ENCODE measurements at places on chromosomes 7 and 10.
A peak's percentile ranks its signal among the peaks of the same experiment; 100 is the strongest.

- no peak overlapping the region for H3K4me3 ChIP-seq
- peaks cover 59% of the 10 kb centered on the region for H3K27me3 ChIP-seq
- H3K36me3 ChIP-seq, result no peaks in the 10 kb centered on the region
- no peaks in the 10 kb centered on the region for H3K4me1 ChIP-seq
- H3K27ac ChIP-seq, result no peak overlapping the region
Measured at GRCh38 chr10:70956029-70956759, 67.8 kb upstream of the PCBD1 start.

DNA sequence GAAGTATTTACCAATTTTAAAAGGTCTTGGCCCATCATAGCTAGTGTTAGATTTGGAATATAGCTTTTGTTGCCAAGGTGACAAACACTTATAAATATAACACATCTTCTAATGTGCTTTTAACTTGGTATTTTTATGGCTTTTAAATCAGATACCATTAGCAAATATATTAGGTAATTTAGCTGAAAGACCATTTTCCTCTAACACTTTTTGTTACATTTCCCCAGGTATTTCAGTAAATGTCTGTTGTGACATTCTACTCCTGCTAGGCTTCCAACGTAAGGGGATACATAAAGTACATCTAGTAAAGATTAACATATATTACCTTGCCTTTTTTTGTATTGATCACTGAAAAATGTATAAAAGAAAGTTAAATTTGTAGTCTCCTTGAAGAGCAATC is 75.0 kb upstream of the SEM1 start:
- no peak for DNase-seq
- peaks cover 12% of the 10 kb centered on the region for H3K27me3 ChIP-seq
- no peaks in the 10 kb centered on the region for H3K36me3 ChIP-seq
- no peaks in the 10 kb centered on the region for H3K4me1 ChIP-seq

GRCh38 chr10:31073211-31073610 is 41.5 kb upstream of the ZNF438 start:
- no peak overlapping the region for H3K27ac ChIP-seq
- DNase-seq, result no peak
- peaks cover 6% of the 10 kb centered on the region for H3K36me3 ChIP-seq
- peaks cover 47% of the 10 kb centered on the region for H3K4me1 ChIP-seq
- H3K27me3 ChIP-seq, result no peaks in the 10 kb centered on the region
- H3K4me3 ChIP-seq, result no peak overlapping the region

DNA sequence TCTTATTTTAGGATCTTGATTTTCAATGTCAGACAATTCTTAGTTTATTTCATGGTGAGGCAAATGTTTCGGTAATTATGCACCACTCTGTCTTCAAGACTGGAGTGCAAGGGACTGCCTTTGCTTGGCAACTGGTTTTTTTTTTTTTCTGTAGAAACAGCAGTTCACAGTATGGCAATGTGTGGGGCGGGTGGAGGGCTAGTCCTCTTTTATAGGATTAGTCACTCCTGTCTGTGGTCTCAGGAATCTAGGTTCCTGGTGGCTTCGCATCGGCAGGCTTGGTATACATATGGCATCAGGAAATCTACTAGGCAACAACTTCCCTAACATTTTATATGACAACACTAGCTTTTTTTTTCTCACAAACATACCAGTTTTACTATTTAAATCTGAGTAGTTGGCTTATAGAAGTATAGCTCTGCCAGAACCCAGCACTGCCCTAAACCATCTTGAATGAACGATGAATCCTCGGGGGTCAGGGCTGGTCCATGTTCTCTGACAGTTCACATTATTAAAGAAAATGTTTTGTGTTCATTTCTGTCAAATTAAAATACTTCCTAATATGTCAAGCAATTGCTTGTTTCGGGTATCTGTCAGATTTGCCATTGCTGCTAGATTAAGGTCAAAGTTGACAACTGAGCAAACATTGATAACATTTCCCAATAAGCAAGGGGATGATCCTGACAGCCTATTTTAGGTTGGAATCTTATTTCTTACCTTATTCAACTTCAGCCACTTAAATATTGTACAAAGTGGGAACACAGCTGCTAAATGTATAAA is 289.7 kb upstream of the VSTM2A start:
- H3K4me1 ChIP-seq, result no peaks in the 10 kb centered on the region
- no peak overlapping the region for H3K27ac ChIP-seq
- no peak overlapping the region for H3K4me3 ChIP-seq
- no peak for DNase-seq
- no peaks in the 10 kb centered on the region for H3K36me3 ChIP-seq

- no peak overlapping the region for H3K4me3 ChIP-seq
- H3K27ac ChIP-seq, result peak overlapping the region; percentile 1
- DNase-seq, result peak; percentile 77
Measured at GRCh38 chr7:29265208-29265923, 70.8 kb downstream of the CHN2 start.

- no peak overlapping the region for H3K27ac ChIP-seq
- H3K4me3 ChIP-seq, result no peak overlapping the region
- DNase-seq, result no peak
- H3K27me3 ChIP-seq, result no peaks in the 10 kb centered on the region
- H3K36me3 ChIP-seq, result no peaks in the 10 kb centered on the region
Measured at GRCh38 chr7:20053334-20054104, 163.7 kb downstream of the MACC1 start.

DNA sequence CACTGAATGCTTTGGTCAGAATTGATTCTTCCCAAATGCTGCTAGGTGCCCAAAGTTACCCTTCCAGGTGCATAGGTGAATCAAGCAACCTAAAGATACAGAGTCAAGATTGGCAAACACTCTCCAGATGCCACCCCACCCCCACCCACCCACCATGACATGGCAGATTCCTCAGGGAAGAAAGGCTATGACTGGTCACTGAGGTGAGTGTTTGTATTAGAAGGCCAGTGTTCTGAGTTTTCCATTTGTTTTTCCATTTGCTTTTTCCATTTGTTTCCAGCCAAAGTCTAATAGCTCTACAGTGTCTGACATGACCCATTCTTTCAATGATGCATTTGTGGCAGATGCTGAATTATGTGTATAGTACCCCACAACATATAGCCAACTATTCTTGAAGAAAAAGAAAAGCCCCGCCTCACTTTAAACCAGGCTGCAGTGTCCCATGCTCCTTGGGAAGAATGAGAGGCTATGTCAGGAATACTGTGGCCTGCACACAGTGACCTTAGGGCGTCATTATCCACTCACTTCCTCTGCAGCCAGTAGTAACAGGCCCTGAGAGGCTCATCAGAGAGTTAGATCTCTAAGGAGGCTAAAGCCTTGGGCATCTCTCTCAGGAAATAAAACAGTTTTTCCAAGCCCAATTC is 16.1 kb upstream of the HIBADH start:
- H3K4me3 ChIP-seq, result no peak overlapping the region
- H3K27ac ChIP-seq, result peak overlapping the region; percentile 98
- no peaks in the 10 kb centered on the region for H3K27me3 ChIP-seq
- no peaks in the 10 kb centered on the region for H3K36me3 ChIP-seq

- peak overlapping the region; percentile 85 for H3K27ac ChIP-seq
- peaks cover 7% of the 10 kb centered on the region for H3K36me3 ChIP-seq
- H3K27me3 ChIP-seq, result no peaks in the 10 kb centered on the region
Measured at GRCh38 chr7:22577470-22578001, 77.5 kb upstream of the STEAP1B start.

DNA sequence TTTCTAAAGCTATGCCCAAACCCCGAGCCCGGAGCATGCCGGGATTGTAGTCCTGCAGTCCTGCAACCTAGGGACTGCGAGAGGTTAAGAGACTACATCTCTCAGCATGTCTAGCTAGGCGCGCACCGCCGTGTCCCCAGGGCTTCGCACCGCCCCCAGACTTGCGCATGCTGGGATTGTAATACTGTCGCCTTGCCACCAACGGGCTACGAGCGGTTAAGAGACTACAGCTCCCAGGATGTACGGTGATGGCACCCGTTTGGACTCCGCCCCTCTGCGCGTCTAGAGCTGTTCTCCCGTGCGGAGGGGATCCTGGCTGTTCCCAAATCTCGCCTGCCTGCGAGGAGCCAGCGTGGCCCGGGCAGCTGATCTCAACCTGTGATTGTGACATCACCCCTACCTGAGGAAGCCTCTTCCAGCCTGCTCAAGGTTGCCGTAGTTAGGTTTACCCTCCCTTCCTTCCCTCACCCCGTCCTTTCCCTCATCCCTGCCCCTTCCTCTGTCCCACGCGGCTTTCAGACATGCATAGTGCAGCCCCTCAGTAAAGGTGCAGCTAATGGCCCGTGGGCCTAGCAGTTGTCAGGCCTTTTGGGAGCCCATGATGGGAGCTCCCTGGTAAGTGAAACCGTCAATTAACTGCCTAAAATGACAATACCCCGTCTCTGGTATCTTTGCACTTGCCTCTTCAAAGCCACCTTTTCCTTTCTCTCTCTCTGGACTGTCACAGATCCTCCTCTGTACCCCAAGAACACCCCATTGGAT is 6.3 kb upstream of the ZNF736 start:
- H3K27me3 ChIP-seq, result no peaks in the 10 kb centered on the region
- DNase-seq, result no peak
- H3K4me3 ChIP-seq, result peak overlapping the region; percentile 81
- peaks cover 5% of the 10 kb centered on the region for H3K36me3 ChIP-seq
- peak overlapping the region; percentile 71 for H3K27ac ChIP-seq

GRCh38 chr7:25069900-25070443 is 55.1 kb downstream of the CYCS start:
- H3K27me3 ChIP-seq, result no peaks in the 10 kb centered on the region
- peak; percentile 70 for DNase-seq
- peaks cover 8% of the 10 kb centered on the region for H3K4me1 ChIP-seq
- no peaks in the 10 kb centered on the region for H3K36me3 ChIP-seq

DNA sequence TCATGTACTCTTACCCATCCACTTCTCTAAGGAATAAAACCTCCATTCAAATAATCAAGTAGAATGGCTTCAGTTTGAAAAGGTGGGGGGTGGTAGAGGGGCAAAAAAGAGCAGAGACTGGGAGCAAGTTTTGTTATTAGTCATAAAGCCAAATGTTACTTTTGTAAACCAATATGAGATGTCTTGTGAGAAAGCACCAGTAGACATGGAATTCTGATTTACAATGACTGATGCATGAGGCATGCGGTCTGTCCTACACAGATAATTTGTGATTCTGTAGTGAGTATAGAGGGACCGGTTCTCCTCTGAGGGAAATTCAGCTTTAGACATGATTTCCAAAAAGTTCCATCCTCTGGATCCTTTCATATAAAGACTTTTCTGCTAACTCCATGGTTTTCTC is 12.9 kb upstream of the ABCA13 start:
- no peaks in the 10 kb centered on the region for H3K36me3 ChIP-seq
- no peak for DNase-seq
- no peaks in the 10 kb centered on the region for H3K4me1 ChIP-seq

DNA sequence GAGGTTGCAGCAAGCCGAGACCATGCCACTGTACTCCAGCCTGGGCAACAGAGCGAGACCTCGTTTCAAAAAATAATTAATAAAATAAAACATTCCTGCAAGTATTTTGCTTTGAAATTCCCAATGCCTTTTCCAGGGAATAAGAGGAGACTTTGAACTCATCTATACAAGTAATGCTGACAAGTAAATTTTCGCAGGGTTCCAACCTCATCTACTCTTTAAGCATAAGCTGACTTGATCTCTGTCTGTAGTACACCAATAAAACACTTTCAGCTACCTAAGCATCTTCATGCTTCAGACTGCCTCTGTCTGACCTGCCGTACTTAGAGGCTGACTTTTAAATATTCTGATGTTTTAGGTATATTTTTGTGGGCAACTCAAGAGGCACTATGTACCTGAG is 13.7 kb upstream of the BEND7 start:
- no peak for DNase-seq
- H3K4me3 ChIP-seq, result no peak overlapping the region
- no peaks in the 10 kb centered on the region for H3K4me1 ChIP-seq
- no peak overlapping the region for H3K27ac ChIP-seq
- peaks cover 74% of the 10 kb centered on the region for H3K27me3 ChIP-seq
- H3K36me3 ChIP-seq, result no peaks in the 10 kb centered on the region

DNA sequence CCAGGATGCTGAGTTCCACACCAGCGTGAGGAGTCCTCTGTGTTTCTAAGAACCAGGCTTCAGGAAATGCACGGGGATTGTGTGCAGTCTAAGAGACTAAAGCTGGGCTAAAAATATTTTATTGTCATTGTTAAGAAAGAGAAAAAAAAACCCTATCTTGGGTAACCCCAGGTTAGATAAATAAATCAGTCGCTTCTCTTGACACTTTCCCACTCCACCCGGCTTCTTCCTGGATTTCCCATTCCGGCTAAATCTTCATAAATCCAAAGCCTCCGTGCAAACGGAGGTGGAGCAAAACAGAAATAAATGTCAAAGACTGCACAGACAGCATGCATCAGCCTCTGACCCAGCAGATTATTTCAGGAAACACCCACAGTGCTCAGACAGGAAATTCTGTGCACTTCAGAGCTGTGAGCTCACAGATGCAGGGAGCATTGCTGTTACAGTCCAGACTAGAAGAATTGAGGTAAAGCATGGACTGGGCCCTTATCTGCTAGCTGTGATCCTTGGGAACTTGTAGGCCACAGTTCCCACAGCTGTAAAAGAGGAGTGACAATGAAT is 44.8 kb upstream of the GRID1 start:
- DNase-seq, result no peak
- peaks cover 14% of the 10 kb centered on the region for H3K27me3 ChIP-seq
- H3K36me3 ChIP-seq, result no peaks in the 10 kb centered on the region

- peaks cover 97% of the 10 kb centered on the region for H3K27me3 ChIP-seq
- H3K4me1 ChIP-seq, result no peaks in the 10 kb centered on the region
- no peak overlapping the region for H3K4me3 ChIP-seq
- no peak for DNase-seq
- no peak overlapping the region for H3K27ac ChIP-seq
- no peaks in the 10 kb centered on the region for H3K36me3 ChIP-seq
Measured at GRCh38 chr10:96096958-96097357, 33.1 kb upstream of the ZNF518A start.

DNA sequence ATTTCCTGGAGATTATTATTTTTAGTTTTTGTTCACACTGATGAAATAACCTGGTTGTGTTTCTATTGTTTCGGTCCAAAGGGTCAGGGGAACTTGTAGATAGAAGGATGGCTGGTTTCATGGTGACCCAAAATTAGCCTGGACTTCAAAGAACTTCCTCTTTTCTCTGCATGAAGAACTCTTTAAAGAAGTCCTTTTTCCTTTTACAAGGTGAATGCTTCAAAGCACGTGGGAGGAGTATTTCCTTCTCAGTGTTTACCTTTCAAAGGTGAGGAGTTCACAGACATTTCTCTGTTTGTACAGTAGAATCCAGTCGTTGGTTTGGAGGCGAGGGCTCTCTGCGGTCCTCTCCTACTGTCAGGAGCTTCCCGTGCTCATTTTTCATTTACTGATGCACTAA is 561.7 kb downstream of the GATA3 start:
- H3K27me3 ChIP-seq, result no peaks in the 10 kb centered on the region
- no peaks in the 10 kb centered on the region for H3K36me3 ChIP-seq
- H3K4me3 ChIP-seq, result no peak overlapping the region
- H3K4me1 ChIP-seq, result peaks cover 18% of the 10 kb centered on the region
- no peak overlapping the region for H3K27ac ChIP-seq

- H3K4me3 ChIP-seq, result no peak overlapping the region
- H3K36me3 ChIP-seq, result no peaks in the 10 kb centered on the region
- no peak overlapping the region for H3K27ac ChIP-seq
- H3K4me1 ChIP-seq, result no peaks in the 10 kb centered on the region
Measured at GRCh38 chr10:49001870-49002672, 62.4 kb upstream of the LRRC18 start.

- DNase-seq, result peak; percentile 26
- no peaks in the 10 kb centered on the region for H3K4me1 ChIP-seq
- H3K27ac ChIP-seq, result no peak overlapping the region
- H3K36me3 ChIP-seq, result peaks cover 11% of the 10 kb centered on the region
Measured at GRCh38 chr10:63588436-63589167, 67.4 kb downstream of the REEP3 start.
